GM12864 (cell line): ENCODE measurements at places on chromosomes 4 and X.

DNA sequence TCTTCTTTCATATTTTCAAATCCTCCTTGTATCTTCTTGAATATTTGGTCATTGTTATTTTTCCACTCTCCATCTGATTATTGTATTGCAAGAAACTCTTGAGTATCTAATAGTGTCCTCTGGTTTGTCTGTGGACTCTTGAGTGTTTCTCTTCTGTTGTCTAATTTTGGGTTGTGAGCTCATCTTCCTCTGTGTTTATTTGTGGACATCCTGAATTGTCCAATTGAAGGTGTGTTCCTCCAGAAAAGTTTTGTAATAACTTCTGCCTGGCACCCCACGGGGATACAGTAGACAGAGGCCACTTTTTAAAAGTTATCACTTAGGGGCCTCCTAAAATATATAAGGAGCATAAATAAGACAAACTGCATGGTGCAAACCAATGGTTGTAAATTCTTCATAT, 3.1 kb upstream of the CC2D2A start:
- no peak for DNase-seq

DNA sequence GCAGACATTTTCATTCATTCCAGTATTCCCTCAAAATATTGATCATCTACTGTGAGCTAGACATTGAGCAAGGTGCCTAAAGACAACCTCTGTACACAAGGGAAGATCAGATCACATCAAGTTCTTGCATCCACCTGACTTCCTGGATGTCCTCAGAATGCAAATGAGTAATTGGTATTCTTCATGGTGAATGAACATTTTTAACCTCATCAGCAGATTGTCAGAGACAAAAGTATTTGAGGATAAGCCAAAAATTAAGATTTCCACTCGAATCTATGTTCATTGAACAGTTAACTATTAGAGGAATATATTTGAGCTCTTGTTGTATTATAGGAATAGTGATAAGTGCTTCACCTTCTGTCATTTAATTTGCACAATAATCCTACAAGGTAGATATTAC, 1.3 kb downstream of the SMARCAD1 start:
- DNase-seq, result no peak

- no peak for DNase-seq
These were observed 101.7 kb downstream of the CORIN start for GRCh38 chr4:47736146-47736545.

DNA sequence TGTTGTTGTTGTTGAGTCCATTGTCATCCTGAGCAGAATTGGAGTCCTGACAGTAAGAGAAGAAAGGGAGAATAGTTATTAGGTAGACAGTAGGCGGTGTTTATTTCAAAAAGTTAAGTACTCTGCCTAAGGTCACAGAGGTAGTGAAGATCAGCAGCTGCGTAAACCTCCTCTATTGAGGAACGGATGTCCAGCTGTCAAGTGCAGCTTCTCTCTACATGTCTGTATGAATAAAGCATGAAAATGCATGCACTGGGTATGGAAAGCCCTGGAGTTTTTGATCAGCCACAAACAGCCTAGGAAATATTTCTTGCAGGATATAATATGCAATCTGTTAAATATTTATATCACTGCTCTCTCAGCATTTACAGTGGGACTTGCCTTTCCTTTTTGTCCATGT, 109.4 kb upstream of the CBLL2 start:
- DNase-seq, result no peak

DNA sequence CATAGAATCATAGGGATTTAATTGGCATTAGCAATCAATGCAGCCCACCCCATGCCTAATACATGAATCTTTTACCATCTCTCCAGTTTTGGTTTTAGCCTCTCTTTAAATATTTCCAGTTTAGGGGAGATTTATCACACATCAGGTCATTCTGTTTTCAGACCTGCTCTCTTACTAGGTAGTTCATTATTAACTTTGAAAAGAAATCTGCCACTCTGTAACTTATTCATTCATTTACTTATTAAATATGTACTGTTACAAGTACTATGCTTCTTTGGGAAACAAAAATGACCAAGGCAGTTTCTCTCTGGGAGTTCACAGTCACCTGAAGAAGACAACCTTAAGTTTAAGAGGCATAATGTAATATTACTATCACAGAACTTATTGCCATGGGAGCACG, 62.1 kb downstream of the USO1 start:
- no peak for DNase-seq
